ENCODE measurements at places on chromosomes 12 and 14.

DNA sequence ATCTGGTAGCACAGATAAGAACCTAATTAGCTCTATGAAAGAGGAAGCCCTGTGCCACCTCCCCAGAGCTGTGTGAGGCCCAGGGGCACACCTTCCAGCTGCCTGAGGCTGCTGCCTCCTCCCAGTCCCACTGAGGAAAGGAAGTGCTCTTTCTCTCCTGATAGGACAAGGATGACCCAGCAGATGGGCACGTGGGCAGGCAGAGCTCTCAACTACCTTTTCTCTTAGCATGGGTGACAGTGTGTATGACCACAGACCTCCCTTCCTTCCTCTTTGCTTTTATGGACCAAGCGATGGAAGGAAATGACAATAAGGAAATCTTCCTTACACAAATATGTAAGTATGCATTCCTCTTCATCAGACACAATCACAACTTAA lies 127.6 kb upstream of the AMIGO2 start:
- no peak for DNase-seq

GRCh38 chr14:35258420-35258819 lies 33.8 kb upstream of the PSMA6 start:
- no peak for DNase-seq

DNA sequence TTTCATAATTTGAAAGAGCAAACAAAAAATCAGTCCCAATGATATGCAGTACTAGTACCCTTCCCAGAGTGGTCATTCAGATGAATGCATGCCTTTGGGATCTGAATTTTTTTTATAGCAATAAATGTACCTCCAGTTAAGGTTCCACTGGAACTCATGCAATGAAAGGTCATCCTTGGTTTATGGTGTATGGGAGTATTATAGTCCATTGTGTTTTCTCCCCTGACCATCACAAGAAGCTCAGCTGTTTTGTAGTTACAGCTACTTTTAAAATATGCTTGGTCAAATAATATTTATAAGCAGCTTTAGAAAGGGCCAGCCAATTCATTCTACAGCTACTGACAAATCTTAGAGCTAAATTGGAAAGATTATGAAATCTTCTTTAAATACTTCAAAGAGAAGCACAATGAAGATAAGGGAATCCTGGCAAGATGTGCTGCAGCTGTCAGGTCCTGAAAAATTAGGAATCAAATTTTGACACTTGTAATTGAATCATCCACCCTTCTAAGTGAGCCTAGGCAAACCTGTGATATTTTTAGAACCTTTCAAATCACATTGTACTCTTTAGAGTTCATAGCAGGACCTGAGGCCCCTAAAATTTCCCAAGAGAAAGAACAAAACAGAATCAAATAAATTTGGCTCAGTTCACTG lies 46.5 kb downstream of the IFT81 start:
- no peak for DNase-seq

DNA sequence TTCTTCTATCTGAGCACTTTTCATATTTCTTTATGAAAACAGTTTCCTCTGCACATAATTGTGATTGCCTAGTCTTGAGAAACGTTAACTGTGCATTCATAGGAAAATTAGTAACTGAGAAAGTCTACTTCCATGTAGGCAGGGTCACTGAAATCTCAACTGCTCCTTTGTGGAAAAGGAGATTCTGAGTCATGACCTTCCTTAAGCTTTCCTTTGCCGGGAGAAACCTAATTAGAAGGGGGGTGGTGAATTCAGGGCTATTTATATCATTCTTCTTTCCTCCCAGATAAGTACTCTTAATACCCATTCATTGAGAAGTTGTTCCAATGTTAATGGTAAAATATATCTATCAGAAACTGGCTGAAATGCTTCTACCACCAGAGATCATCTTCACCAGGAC lies 751.0 kb upstream of the TMEM132C start:
- no peak for DNase-seq

GRCh38 chr12:7638064-7638759 lies 27.5 kb downstream of the APOBEC1 start:
- DNase-seq, result no peak

DNA sequence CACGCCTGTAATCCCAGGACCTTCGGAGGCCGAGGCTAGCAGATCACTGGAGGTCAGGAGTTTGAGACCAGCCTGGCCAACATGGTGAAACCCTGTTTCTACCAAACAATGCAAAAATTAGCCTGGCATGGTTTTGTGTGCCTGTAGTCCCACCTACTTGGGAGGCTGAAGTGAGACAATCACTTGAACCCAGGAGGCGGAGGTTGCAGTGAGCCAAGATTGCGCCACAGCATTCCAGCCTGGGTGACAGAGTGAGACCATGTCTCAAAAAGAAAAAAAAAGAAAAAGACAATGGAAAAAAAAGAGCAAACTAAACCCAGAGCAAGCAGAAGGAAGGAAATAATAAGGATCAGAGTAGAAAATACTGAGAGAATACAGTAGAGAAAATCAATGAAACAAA lies 5.4 kb downstream of the CHURC1 start:
- no peak for DNase-seq

DNA sequence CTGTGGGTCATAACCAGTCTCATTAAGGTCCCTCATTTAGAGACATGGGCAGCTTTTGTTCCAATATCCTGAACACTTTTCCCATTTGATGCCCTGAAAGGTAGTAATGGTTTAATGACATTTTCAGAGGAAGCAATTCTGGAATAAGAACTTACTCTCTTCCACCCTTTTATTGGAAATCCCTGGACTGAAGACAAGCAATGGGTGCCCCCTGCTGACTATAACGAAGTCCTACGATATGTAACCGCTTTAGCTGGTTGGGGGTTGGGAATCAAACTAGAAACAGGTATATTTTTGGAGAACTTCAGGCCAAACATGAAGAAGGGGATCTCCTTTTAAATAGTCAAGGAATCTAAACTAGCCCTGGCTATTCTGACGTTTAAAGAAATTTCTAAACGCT lies 20.5 kb downstream of the SARNP start:
- DNase-seq, result no peak

DNA sequence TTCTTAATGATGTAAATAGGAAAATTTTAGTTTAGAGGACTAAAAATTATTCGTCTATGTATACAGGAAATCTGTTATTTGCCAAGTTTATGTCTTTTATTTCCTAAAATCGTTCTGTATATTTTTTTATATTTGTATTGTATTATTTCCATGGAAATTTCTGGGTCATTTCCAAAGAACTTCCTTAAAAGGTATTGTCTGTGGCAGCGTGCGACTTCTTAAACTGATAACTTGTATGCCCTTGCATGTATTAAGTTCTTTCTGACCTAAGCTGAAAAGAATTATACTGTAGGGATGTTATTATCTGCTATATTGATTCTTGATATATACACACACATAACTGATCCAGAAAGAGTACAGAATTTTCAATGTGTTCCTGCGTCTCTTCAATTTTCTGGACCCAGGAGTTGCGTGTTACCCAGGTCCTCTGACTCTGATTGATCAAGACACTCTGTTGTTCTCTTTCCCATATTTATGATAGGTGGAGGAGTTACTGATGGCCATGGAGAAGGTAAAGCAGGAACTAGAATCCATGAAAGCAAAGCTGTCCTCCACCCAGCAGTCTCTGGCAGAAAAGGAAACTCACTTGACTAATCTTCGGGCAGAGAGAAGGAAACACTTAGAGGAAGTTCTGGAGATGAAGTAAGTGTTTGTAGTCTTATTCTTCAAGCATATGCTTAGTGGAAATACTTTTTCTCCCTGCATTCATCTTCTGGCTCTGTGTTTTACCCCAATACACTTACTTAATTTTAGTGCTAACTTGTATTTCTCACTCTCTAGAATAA lies 298.5 kb downstream of the ERC1 start:
- no peak for DNase-seq

- DNase-seq, result no peak
Observed at GRCh38 chr14:35285168-35286002, 6.8 kb upstream of the PSMA6 start.

DNA sequence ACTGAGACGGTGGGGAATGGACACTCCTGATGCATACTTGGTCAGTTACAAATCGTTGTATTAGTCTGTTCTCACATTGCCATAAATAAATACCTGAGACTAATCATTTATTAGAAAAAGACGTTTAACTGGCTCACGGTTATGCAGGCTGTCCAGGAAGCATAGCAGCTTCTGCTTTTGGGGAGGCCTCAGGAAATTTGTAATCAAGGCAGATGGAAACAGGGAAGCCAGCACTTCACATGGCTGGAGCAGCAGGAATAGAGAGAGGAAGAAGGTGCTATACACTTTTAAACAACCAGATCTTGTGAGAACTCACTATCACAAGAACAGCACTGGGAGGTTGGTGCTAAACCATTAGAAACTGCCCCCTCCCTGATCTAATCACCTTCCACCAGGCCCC lies 418.2 kb downstream of the FLRT2 start:
- DNase-seq, result no peak

DNA sequence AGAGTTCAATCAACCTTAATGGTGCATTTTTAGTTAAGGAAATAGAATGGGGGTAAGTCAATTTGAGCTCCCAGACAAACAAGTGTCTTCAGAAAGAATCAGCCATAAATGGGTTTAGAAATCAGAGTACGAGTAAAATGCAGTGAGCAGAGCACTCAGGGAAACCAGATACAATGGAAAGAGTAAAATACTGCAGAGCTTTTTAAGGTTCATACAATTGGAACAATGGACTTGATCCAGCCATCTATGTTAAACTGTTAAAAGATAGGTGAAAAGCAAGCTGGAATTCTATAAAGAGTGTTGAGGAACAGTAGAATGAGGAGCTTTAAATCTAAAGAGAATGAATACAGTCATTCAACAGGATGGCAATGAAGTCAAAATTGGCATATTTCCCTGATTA lies 23.8 kb upstream of the PCNX4 start:
- peak; percentile 65 for DNase-seq

DNA sequence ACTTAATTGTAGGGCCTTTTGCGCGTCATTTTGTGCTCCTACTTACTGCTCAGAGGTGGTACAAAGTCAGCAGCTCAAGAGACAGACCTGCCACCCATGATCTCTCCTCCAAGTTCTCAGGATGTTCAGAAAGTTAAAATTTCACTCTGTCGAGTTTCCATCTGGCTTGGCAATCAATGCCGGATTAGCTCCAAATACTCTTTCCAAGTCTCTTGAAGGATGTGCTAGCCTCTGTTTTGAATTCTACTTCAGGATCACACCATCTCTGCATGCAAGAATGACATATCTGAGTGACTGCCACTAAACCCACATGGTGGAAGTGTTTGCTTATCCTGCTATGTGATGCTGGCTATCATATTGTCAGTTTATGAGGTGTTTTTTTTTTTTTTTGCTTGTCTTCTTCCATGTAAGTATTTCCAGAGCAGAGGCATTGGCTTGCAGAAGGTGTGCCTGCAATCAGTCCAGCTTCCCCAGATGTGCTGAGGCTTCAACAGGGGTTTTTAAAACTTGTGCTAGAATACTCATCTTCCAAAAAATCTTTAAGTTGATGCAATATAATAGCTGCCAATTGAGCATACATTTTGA lies 125.6 kb downstream of the RGS6 start:
- no peak for DNase-seq

- DNase-seq, result no peak
Observed at GRCh38 chr12:45418520-45418919, 202.6 kb downstream of the ANO6 start.

GRCh38 chr14:32678088-32678487 lies 260.6 kb upstream of the NPAS3 start:
- DNase-seq, result no peak

DNA sequence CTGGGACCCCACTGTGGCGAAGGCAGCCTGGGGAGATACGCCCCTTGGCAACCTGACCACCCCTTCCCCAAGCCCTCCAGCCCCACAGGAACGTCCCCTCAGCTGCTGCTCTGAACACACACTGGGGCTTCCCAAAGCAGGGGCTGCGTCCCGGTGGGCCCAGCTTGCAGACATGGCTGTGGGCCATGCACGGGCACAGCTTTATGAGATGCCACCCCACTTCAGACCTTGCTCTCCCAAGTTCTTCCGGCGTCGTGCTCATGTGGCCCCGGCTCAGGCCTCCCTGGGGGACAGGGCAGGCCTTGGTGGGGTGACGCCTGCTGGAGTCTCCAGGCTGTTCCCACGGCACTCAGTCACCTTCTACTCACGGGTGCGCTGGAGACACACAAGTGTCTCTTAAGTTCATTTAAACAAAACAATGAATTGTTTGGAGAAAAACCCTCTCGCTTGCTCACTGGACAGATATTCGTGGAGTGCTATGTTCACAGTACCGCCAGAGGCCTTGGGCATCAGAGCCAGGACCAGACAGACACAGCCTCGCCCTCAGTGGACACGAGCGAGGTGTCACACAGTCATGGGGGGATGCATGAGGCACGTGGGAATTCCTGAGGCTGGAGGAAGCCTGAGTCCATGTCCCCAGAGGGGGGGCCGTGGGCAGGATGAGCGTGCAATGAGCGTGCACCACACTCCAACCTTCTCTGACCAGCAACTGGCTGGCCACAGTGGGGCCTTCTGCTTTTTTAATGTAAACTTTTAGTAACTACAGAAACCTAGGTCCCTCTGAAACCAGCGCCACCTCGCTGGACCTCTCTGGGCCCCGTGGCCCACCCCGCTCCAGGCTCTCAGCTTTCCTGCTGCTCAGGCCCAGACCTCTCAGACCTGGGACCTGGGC lies 4.3 kb downstream of the GALNT9 start:
- no peak for DNase-seq

- no peak for DNase-seq
Observed at GRCh38 chr12:119601877-119602733, 8.5 kb downstream of the TMEM233 start.

GRCh38 chr14:103654619-103655018 lies 25.6 kb downstream of the KLC1 start:
- no peak for DNase-seq

DNA sequence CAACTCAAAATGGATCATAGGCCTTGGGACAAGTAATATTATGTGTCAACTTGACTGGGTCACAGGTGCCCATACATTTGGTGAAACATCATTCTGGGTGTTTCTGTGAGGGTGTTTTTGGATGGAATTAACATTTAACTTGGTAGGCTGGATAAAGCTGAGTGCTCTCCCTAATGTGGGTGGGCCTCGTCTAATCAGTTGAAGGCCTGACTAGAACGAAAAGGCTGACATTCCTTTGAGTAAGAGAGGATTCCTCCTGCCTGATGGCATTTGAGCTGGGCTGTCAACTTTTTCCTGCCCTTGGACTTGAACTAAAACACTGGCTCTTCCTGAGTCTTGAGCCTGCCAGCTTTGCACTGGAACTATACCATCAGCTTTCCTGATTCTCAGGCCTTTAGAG lies 93.4 kb upstream of the ESRRB start:
- no peak for DNase-seq

DNA sequence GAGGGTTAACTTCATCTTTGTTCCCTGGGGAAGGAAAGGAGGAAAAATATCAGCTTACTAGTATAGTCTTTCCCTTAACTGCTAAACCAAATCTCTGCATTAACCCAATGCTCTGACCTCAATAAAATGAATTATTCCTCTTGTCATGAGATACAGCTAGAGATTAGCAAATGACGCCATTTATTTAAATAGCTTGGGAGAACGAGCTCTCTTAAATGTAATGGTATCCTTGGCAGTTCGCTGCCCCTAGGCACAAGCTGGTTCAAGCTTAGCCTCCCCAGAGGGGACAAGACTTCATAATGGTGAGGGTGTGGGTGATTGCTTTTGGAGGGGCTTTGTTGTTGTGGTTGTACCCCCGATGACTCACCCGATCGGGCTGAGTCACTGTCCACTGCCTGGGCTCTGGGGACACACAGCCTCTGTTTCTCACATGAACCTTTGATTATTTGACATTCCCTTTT lies 19.6 kb downstream of the FNTB start:
- no peak for DNase-seq

All from NCI-H1930 (cell line).